Activated CD8-positive, alpha-beta memory T cell treated with anti-CD3 and anti-CD28 coated beads, Interleukin-2, amount 10 ng/mL, durations not matched to agents 7 days and 5 days (primary cell): ENCODE measurements at places on chromosomes 6 and 20.

GRCh38 chr6:47426524-47427302, 50.9 kb upstream of the CD2AP start:
- no peak overlapping the region for H3K27ac ChIP-seq
- no peak for DNase-seq
- H3K36me3 ChIP-seq: peaks cover 4% of the 10 kb centered on the region
- H3K4me1 ChIP-seq: peaks cover 7% of the 10 kb centered on the region

DNA sequence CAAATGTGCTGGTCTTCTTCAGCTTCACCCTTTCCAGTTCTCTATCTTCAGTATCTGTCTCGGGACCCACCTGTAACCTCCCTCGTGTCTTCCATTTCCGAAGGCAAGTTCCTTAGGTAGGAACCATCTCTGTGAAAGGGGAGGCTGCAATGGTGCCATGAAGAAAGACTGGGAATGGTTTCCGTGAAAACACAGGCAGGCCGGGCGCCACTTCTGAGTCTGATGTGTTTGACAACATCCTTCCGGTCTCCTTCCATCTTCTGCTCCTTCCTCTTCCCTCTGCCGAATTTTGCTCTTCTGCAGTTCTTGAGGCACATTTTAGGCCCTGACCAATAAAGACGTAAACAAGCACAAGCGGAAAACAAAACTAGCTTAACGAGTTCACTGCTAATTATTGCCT, 328.0 kb downstream of the THBS2 start:
- H3K4me3 ChIP-seq: no peak overlapping the region
- H3K27ac ChIP-seq: no peak overlapping the region
- H3K36me3 ChIP-seq: no peaks in the 10 kb centered on the region
- H3K4me1 ChIP-seq: no peaks in the 10 kb centered on the region

DNA sequence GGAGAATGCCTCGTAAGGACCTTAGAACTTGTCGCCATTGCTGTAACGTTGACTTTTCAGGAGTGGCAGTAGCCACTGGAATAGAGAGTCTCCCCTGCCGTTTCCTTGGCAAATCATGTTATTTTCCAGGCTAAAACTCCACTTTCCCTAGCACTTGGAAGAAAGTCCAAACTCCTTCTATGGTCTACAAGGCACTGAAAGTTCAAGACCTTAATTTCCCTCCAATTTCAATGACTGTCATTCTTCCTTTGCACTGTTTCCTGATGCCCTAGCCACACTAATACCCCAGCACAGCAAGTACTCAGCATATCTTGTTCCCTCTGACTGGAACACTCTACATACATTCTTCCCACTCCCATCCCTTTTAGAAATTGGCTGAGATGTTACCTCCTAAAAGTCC, 1.8 kb upstream of the TBPL1 start:
- H3K27me3 ChIP-seq: peaks cover 2% of the 10 kb centered on the region
- peaks cover 23% of the 10 kb centered on the region for H3K4me1 ChIP-seq
- peaks cover 3% of the 10 kb centered on the region for H3K36me3 ChIP-seq
- DNase-seq: no peak

DNA sequence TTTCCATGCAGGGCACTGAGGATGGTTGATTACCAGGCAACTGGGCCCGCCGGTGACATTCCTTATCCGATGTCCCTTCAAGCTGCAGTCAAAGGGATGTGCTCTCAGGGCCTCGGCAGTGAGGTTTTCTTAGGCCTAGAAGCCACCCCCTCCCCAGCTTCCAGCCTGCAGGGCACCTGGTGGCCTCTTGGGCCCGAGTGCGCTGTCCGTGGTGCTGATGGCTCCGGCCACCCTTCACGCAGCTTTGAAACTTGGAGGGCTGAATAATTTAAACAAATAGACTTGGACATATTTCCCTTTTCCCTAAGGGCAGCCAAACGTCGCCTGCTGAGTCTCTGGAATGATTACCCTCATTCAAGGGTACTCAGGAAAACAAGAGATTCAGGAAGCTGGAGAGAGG, 8.9 kb upstream of the MLN start:
- no peak overlapping the region for H3K4me3 ChIP-seq
- peaks cover 78% of the 10 kb centered on the region for H3K27me3 ChIP-seq
- H3K4me1 ChIP-seq: peaks cover 16% of the 10 kb centered on the region
- no peaks in the 10 kb centered on the region for H3K36me3 ChIP-seq
- DNase-seq: peak; percentile 64
- H3K27ac ChIP-seq: no peak overlapping the region
